ENCODE measurements at places on chromosomes 6 and 20.

DNA sequence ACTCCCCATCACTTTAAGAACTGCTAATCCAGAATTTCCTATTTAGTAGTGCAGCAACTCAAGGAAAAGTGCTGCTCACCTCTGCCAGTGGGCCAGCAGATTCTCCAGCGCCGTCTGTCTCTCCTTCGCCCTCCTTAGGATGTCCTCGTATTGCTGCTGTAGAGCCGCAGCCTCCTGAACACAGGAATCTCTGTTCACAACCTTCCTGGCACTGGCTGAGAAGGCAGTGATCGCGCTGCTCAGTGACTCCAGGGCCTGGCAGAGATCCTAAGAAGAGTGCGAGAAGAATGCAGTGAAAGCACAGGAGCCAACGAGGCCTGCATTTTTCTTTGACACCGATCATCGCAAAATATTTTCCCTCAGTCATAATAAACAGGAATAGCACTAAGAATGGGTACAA, 209.0 kb downstream of the SYNE1 start:
- peak; percentile 10 for DNase-seq

GRCh38 chr6:69954733-69955132, 88.4 kb downstream of the COL19A1 start:
- DNase-seq = no peak

- DNase-seq = no peak
Observed at GRCh38 chr6:134446896-134447295, 129.0 kb upstream of the SGK1 start.

DNA sequence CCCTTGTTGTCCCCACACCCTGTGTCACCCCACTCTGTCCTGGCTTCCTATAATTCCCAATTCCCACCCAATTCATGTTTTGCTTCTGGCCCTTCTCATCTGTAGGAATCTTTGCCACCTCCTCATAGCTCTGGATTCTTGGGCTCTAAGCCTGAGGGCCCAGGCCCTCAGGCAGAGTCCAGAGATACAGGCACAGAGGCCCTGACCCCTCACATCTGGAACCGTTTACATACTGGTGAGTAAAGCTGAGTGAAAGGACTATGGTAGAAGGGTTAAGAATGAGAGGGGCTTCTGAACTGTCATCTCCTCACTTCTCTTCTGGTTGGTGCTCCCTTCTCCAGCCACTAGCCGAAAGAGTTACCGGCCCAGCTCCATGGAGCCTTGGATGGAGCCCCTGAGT, 13.6 kb downstream of the PRRC2A start:
- DNase-seq = no peak

- DNase-seq = no peak
Observed at GRCh38 chr6:23654745-23655144, 471.3 kb upstream of the NRSN1 start.

GRCh38 chr6:24323632-24324337, 34.1 kb downstream of the DCDC2 start:
- DNase-seq = peak; percentile 15
